Tibial artery (tissue), 4 donors: ENCODE measurements at places on chromosomes 7 and 10.

- no peak for DNase-seq
These were observed 1.2 kb downstream of the BMI1 start for GRCh38 chr10:22321924-22322640.

GRCh38 chr10:83166344-83166743 is 973.0 kb upstream of the GHITM start:
- DNase-seq = no peak

DNA sequence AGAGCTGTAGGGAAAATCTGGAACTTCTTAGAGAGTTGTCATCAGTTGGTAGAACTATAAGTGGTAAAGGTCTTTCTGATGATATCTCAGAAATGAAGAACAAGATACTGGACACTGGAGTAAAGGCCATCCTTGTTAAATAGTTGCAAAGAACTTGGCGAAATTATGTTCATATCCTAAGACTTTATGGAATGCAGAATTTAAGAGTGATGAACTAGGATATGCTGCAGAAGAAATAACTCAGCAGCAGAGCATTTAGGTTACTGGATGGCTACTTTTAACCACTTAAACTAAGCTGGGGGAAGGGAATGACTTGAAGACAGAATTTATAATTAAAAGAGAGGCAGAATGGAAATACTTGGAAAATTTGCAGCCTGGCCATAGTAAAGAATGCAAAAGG is 23.7 kb downstream of the PTEN start:
- no peak for DNase-seq

DNA sequence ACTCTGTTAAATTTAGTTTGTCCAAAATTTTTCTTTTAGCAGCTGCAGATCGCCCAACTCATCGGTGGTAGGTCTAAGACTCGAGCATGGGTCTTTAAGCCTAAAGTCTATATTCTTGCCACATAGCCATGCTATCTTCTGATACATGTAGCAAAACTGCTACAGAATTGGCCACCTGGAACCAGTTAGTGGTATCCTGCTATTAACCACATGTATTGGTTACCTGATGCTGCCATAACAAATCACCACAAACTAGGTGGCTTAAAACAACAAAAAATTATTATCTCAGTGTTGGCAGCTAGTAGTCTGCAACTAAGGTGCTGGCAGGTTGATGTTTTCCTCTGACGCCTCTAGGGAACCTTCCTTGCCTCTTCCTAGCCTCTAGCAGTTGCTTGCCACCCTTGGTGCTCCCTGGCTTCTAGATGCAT is 96.7 kb upstream of the PIK3CG start:
- DNase-seq = no peak

DNA sequence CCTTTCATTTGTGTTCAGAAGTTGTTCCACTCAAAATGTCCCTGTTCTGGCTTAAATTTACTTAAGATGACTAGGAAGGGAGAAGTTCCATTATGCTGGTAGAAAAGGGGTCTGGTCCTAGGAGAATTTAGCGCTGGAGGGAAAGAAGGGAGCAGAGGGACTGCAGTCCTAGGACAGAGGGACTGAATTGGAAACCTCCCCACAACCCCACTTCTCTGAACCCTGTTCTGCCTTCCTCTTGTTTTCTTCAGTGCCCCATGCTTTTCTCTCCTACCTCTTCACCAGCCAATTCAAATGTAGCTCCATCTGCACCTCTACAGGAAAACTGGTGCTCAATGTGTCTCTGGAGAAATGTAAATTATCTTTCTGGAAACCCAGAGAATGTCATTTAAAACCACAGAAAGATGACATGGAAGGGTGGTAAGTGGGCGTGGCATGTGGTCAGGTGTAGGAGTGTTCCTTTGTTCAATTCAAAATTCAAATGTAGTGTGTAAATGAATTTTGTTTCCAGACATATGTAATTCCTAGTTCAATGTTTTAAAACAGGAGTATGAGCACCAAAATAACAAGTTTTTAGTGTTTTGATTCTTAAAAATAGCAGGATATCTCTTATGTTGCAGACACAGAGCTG is 24.0 kb upstream of the RHOBTB1 start:
- no peak for DNase-seq

DNA sequence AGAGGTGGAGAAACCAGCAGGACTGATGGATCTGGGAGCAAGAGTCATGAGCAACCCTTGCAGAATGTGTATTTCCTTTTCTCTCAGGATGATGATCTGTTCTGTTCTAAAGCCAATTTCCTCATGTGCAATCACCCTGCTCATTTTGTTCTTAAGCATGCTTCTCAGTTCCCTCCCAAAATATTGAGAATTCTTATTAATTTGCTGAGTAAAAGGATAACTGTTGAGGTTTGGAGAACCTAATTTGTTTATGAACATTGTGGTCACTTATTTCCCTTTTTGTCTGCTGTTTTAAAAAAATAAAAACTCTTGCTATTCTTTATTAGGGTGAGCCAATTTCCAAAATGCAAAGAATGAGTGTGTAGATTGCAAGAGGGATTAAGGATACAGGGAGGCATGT is 106.8 kb downstream of the APBB1IP start:
- no peak for DNase-seq

- DNase-seq = no peak
These were observed 450.9 kb upstream of the VSTM2A start for GRCh38 chr7:54091322-54091721.

DNA sequence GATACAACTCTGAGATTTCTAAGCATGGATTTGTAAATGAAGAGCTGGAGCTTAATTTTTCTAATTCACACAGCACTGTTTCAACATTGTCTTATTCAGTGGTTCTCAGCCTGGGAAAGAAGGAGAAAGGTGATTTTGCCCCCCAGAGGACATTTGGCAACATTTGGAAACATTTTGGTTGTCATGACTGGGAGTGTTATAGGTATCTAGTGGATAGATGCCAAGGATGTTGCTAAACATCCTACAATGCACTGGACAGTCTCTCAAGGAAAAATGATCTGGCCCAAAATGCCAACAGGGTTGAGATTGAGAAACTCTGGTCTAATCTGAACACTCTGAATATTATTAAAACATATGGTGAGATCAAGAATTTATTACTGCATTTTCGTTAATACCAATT is 3.8 kb upstream of the CAV2 start:
- no peak for DNase-seq

GRCh38 chr7:120460949-120461348 is 188.0 kb downstream of the KCND2 start:
- DNase-seq = no peak

- DNase-seq = no peak
These were observed 55.5 kb downstream of the CNTNAP2 start for GRCh38 chr7:146172112-146172511.

- DNase-seq = no peak
These were observed 40.8 kb upstream of the PFKFB3 start for GRCh38 chr10:6161921-6162320.

GRCh38 chr7:37901236-37901827 is 15.3 kb downstream of the SFRP4 start:
- no peak for DNase-seq

- peak; percentile 35 for DNase-seq
These were observed 1.8 kb upstream of the HOXA11 start for GRCh38 chr7:27186668-27187474.

DNA sequence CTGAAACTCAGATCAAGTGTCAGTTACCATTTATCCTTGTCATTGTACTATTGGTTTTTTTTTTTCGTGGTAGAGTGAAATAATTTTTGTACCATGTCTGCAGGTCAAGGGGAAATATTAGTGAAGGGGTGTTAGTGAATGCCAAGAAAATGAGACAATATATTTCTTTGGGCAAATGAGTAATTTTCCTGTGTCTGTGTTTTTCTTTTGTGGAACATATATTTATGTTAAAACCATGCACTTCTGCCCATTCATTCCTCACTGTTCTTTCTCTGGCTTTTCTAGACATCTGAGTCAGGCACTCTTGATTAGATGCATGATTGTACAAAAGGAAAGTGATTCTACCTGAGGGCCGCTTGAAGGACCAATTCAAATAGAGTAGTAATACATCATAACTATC is 161.6 kb downstream of the BICC1 start:
- DNase-seq = no peak

DNA sequence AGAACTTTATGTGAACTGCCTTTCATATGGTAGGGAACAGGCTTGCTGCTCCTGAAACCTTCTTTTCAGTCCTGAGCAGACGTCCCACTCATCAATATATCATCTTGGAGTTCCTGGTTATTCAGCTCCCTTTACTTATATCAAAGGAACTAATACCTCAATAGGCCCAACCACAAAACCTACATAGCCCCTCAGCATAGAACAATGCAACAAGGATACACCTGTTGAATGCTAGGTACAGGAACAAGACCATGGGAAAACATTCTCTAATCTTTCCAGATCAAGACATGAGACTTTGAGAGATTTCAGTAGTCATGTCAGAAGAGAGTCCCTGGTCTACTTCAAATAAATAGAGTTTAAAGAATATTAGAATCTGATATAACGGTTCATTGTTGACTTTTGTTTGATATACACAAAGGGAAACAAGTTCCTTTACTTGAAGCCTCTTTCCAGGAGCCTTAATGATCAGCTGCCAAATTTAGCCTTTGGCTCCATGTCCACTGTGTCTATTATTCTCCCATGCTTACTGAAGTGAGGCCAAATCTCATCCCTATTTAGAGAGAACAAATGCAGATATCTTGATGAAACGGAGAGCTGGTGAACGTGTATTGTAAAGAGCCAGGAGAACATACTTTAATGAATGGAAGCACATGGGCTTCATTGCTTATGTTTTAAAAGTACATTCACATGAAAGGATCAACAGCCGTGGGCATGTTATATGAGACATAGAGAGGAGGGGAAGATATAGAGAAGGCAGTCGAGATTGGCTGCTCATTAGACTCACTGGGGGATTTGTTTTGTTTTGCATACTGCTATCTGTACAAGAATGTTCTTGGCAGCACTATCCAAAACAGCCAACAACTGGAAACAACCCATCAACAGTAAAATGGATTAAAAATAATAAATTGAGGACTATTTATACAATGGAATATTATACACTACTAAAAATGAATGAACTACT is 9.5 kb downstream of the RHOBTB1 start:
- DNase-seq = no peak

DNA sequence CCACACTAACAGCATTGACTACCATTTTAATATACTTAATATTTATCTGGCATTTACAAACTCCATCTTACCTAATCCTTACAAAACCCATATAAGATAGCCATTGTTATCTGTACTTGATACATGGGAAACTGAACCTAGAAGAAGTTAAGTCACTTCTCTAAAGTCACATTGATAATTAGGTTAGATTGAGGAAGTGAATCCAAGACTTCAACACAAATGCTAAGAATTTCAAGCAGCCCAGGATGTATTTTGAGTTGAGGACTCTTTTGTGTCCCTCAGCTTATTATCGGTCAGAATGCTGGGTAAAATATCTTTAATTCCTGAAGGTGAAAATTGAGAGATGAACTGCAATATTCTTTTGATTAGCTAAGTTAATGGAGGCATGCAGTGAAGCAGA is 465.5 kb downstream of the PHTF2 start:
- DNase-seq = no peak

- no peak for DNase-seq
These were observed 761.5 kb upstream of the C7orf33 start for GRCh38 chr7:147829016-147829415.

GRCh38 chr7:48904975-48905374 is 19.4 kb upstream of the CDC14C start:
- no peak for DNase-seq

- DNase-seq = no peak
These were observed 57.1 kb upstream of the CACUL1 start for GRCh38 chr10:118811675-118812392.

DNA sequence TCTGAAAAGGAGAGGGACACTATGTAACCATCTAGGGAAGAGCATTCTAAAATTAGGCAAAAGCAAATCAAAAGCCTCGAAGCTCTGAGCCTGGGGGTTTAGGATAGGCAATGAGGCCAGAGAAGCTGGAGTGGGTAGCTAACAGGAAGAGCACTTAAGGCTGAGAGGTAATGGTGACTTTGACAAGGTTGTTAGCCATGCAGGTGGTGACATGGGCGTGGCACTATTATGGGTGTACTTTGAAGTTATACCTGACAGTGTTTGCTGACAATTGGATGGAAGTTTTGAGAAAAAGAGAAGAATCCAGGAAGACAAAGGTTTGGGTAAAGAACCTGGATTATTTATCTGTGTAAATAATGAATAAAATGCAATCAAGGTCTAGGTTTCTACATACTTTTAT is 383.0 kb upstream of the SEMA3C start:
- no peak for DNase-seq

GRCh38 chr10:74177140-74177677 is 26.2 kb downstream of the ADK start:
- DNase-seq = no peak

GRCh38 chr10:33653584-33654367 is 319.3 kb upstream of the NRP1 start:
- no peak for DNase-seq

DNA sequence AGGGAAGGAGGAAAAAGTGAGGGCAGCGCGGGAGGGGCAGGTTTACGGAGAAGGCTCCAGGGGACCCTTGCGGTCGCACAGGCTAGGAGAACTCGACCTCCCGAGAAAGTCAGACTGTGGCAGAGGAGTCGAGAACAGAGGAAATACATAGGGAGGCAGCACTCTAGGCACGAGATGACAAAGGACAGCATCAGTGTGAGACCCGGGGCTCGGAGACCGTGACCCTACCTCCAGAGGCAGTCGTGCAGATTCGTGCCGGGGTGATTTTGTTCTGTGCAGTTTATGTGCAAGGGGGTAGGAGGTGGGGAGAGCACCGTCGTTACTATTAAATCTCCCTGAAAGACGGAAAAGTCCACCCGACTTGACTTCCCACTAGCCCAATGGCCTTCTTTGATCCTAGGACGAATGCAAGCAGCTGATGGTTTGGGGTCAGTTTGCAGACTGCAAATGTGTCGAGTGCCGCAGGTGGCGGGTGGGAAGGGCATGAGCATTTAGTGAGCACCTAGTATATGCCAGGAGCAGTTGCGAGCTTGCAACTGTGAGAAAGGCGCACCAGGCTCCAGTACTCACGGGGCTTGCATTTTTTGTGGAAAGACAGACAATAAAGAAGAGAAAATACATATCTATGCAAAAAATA is 674 bp upstream of the OSBPL3 start:
- no peak for DNase-seq

DNA sequence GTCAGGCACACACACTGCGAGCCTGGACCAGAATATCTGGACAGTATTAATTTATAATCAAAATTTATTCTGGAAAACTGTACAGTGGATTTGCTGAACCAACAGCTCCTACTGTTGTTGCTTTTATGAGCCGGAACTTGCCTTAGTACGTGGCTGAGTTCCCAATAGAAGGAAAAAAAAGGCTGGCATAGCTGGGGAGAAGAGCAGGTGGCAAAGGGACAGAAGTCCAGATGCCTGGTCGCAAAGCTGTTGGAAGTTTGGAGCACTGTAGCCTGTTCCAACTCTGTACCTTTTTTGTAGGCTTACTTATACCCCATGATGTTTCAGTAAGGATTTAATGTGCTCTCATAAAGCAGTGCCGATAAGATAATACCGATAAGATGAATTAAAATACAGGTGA is 333.8 kb downstream of the ABCA13 start:
- no peak for DNase-seq

GRCh38 chr7:138434597-138435019 is 25.5 kb upstream of the TRIM24 start:
- no peak for DNase-seq
